ENCODE measurements at places on chromosomes 3 and 15.

- DNase-seq = peak; percentile 45
These were observed 105.7 kb downstream of the TPRA1 start for GRCh38 chr3:127484601-127485388.

- peak; percentile 38 for DNase-seq
These were observed 269.7 kb upstream of the ATP10A start for GRCh38 chr15:26132811-26133210.

DNA sequence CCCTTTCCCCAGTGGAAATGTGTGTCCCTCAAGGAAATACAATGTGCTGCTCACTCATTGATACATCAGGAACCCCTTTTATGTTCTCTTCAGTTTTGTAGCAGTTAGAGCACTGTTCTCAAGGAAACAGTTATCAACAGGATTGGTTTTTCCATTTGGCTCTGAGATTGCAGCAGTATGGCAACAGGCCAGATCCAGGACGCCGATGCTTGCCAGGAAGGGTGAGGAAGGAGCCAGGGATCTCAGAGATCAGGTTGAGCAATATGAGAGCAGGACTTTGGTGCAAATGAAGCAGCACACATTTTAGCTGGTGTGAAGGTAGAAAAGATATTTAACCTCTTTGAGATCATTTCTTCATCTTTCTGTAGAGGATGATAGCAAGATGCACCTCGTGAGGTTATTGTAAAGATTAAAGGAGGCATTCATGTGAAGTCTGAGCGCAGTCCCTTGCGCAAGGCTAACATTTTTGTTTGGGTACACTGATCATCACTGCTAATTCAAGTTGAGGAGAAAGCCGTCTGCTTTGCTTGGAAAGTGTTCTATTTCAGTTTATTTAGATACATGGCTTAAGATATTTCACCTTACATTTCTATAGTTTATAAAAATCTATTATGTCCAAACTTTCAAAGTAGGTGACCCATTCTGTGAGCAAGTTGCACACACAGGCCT lies 68.5 kb downstream of the KCNH8 start:
- no peak for DNase-seq

- DNase-seq = peak; percentile 18
These were observed 305.9 kb downstream of the CACNA2D3 start for GRCh38 chr3:54427941-54428871.

- no peak for DNase-seq
These were observed 123.5 kb upstream of the SAMMSON start for GRCh38 chr3:69876073-69876472.

DNA sequence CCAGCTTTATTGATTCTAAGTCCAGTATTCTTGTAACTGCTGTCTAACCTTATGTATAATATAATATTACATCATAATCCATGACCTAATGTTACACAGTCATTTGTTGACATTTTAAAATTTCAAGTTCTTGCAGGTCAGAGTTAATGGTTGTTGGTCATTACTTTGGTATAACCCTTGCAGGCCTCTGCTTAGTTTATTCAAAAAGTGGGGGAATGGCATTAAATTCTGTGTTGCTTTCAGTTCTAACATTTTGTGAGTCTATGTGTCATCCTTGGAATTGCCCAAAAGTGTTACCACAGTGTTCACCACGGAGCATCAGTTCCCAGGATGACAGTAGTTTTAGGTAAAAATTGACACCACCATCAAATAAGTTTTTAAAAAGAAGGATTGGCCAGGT lies 174.8 kb upstream of the BCL6 start:
- DNase-seq = no peak

- DNase-seq = peak; percentile 39
These were observed at the start of gene RHOV for GRCh38 chr15:40873694-40874561. Gene RHOV (minus strand): TSS chr15:40874234. CDS start chr15:40874139, 95 bp downstream.

GRCh38 chr15:28043691-28044091 lies 55.4 kb downstream of the OCA2 start:
- no peak for DNase-seq

DNA sequence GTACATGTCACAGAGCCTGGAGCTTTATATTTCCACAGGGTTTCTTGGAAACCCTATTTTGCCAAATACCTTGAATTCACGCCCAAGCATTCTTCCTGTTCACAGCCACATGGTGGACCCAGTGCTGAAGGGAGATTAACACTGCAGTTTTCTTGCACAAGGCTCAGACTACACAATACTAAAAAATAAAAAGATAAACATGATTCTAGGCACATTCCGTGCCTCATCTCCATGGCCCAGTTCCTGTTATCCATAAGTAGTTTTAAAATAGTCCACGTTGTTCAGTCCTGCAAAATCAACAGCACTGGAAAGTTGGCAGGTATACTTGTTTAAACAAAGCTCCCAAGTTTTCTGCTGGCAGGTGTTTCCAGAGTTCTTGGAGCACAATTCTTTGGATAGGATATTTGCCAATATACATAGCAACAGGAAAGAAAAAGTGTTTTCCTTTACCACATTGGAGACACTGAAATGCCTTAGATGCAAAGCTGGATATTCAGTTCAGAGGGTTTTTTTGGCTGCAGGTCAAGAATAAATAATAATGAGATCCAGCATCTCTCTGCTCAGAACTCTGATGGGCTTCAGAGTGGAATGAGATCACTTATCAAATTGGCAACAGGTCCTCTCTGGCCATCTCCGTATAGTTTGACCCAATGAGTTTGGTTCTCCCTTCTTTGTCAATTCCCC lies 88.1 kb upstream of the TGFBR2 start:
- no peak for DNase-seq

DNA sequence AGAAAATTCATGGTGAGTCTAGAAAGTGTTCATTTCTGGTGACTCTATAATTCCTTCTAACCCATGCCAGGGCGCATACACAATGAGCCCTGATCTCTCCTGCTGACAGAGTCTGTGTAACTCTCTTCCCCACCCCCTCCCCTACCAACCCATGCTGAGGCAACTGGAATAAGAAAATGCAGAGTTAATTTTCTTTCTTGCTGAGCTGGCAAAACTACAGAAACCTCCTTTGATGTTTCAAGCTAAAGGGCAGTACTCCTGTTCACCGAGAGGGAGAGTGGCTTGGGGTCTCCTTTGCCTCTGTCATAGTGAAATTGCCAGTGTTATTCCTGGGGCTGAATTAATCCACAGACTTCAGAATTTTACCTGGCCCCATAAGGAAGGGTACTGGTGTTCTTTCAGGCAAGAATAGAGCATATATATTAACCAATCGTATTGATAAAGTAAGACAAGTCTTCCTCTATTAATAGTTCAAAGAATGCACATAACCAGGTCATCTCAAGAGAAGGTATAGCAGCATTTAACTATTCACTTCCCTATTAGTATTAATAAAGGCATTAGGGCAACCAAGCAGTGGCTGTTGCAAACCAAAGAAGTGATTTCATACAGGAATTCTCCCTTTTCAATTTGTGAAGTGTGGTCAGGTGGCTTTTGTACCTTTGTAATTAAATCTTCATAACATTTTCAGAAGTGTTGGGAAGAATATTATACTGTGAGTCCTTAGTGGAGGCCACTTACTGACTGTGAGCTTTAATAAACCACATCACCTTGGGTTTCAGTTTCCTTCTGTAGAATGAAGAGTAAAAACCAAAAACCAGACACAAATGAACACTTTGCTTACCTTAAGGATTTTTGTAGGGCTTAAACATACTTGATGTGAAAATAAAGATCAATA lies 4.1 kb downstream of the GAP43 start:
- no peak for DNase-seq

- no peak for DNase-seq
These were observed 82.9 kb upstream of the EIF1B start for GRCh38 chr3:40226636-40227035.

GRCh38 chr3:151866711-151867410 lies 6.6 kb upstream of the SUCNR1 start:
- no peak for DNase-seq

DNA sequence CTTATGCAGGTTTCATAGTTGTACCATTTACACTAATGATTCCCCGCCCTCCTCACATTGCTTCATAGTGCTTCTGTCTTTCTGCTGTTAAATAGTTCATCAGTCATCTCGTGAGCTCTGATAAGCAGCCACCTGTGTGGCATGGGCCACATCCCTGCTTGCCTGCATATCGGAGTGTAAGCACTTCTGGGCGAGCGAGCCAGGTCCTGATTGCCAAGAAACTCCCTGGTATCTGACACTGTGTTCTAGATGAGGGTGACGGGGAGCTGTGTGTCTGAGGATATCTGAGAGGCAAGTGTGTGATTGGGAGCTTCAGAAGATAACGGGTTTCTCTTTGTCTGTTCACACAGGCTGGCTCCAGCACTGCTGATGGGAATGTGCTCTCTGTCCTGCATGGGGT lies 130.6 kb downstream of the LRIG1 start:
- DNase-seq = no peak

- DNase-seq = no peak
These were observed 39.9 kb downstream of the TPRA1 start for GRCh38 chr3:127550468-127551157.

DNA sequence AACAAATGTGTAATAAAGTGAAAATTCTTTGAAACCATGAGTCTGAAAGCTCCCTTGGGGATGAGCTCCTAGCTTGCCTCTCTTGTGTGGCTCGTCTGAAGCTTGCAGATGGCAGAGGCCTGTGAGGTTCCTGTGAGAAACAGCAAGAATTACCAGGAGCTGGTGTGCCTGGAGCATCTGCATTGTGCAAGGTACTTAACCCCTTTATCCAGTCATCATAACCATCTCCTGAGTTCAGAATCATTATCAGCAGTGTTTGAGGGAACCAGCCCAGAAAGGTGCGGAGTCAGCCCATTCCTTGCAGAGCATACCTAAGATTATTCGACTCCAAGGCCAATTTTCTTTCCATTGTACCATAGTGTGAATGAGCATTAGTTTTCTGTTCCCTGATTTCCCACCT lies 51.7 kb upstream of the TRA2B start:
- no peak for DNase-seq

- peak; percentile 74 for DNase-seq
These were observed 25.0 kb upstream of the UACA start for GRCh38 chr15:70788114-70789049.

DNA sequence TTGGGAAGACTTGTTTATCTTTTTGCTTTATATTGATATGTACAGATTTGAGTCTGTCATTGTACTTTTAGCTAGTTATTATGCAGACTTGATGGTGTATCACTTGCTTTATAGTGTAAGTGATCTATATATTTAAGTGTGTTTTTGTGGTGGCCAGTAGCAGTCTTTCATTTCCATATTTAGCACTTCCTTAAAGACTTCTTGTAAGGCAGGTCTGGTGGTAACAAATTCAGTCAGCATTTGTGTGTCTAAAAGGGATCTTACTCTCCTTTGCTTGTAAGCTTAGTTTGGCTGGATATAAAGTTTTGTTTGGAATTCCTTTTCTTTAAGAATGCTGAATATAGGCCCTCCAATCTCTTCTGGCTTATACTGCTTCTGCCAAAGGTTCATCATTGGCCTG lies 322.5 kb upstream of the EPHA6 start:
- no peak for DNase-seq

DNA sequence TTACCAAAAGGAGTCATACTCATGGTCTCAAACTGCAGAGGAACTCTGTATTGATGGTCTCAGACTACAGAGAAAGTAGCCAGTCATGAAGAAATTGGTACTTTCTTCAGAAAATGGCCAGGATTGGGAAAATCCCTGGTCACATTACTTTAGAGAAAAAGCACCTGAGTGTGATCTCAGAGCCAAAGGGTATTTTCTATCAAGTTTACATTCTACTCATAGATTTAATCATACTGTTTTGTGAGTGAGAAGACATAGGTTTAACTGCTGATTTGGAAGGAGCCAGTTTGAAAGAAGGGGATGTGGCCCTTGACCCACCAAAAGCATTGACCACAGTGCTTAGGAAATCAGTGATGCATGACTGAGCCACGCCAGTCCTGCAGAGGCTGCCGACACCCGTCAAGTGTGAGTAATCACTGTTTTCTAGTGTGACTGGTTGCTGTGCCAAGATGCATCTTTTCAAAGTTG lies 203.6 kb downstream of the AKAP13 start:
- peak; percentile 15 for DNase-seq

DNA sequence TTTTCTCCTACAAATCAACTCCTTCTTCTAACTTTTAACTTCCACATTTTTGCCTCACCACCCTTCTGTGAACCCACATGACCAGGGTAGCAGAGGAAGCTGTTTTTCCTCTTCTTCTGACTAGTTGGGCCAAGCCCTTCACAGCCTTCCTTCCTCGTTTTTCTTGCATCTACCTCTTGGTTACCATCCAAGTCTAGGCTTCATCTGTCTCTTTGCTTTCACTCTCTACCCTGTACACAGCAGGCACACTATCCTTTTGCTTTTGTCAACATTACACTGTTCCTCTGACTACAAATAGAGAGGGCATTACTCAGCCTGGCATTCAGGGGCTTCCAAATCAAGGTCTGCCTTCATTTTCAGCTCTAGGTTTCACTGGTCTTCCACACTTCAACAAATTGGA lies 22.0 kb downstream of the SLC9A9 start:
- DNase-seq = peak; percentile 39

- peak; percentile 53 for DNase-seq
These were observed 259.5 kb downstream of the THRB start for GRCh38 chr3:24235121-24235520.

- DNase-seq = no peak
These were observed 86.2 kb downstream of the MEIS2 start for GRCh38 chr15:37014137-37014536.

- no peak for DNase-seq
These were observed 121.2 kb downstream of the MECOM start for GRCh38 chr3:169542331-169542751.

- no peak for DNase-seq
These were observed 511.2 kb upstream of the MDFIC2 start for GRCh38 chr3:70823622-70824021.

- no peak for DNase-seq
These were observed 226.9 kb downstream of the ZNF385D start for GRCh38 chr3:21524133-21524532.

DNA sequence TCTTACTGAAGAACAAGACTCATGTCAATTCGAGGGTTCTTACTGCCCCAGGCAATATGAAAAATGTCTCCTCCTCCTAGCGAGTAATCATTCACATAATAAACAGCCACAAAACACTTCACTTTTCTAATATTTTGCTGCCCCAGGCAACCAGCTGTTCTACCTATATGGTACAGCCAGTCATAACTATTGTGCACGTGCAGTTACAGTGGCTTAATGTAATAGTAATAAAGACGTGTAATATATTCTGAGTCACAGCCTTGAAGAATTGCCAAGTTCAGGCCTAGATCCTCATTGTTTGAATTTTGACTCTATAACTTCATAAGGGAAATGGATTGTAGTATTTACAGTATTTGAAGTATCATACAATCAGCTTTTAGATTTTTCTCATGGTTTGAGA lies 1250.0 kb upstream of the GBE1 start:
- DNase-seq = peak; percentile 37

- peak; percentile 83 for DNase-seq
These were observed 266.6 kb upstream of the TBL1XR1 start for GRCh38 chr3:177463863-177464262.

DNA sequence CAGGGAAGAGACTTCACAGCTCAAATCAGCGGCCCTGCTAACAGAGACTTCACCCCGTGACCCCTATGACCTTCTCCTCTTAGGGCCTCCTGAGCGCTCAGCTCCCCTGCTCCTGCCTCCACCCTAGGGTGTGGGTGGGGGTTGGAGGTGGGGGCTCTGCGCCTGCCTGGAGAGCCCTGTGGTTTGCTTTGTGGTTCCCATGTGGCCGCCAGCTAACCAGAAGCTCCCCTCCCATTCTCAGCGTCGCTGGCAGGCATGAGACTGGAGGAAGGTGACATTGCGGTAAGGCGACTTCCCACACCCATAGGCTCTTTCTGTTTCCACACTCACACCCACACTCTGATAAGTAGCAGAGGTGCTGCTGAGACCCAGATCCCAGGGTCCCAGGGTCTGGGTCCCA lies 27.6 kb downstream of the XYLB start:
- no peak for DNase-seq

GRCh38 chr3:42308651-42309050 lies 42.7 kb upstream of the CCK start:
- DNase-seq = no peak
